ENCODE measurements at places on chromosomes 7 and 10.
A peak's percentile ranks its signal among the peaks of the same experiment; 100 is the strongest.

GRCh38 chr7:24025765-24026164 lies 258.2 kb upstream of the NPY start:
- no peak for DNase-seq

GRCh38 chr10:105207476-105207995 lies 566.4 kb downstream of the SORCS3 start:
- DNase-seq: no peak

GRCh38 chr7:81370822-81371221 lies 399.0 kb downstream of the HGF start:
- DNase-seq: no peak

DNA sequence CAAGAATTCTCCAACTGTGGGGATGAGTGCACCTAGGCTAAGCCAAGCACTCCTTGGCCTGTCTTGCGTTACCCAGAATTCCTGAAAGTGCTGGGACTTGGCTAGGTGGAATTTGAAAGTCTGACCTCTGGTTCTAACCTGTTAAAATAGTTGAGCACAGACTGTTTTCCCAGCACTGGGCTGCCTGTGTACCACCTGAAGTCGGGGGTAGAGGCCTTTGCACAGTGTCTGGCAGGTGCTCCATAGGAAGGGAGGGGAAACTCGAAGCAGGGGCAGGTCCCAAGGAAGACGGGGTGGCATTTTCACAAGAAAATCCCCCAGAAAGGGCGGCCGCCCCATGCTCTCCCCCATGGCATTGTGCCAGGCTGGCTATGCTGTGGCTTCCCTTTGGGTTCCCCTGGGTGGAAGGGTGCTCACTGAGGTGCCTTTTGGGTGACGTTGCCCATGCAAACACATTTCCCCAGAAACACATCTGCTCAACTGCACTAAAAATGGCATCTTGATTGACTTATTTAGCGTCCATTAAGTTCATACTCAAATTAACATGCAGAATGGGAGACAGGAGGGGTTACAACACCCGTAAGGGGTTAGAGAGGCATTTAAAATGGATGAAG lies 62.9 kb downstream of the SYPL1 start:
- no peak for DNase-seq

- DNase-seq: peak; percentile 36
Measured at GRCh38 chr10:93437946-93438612, 44.1 kb downstream of the MYOF start.

DNA sequence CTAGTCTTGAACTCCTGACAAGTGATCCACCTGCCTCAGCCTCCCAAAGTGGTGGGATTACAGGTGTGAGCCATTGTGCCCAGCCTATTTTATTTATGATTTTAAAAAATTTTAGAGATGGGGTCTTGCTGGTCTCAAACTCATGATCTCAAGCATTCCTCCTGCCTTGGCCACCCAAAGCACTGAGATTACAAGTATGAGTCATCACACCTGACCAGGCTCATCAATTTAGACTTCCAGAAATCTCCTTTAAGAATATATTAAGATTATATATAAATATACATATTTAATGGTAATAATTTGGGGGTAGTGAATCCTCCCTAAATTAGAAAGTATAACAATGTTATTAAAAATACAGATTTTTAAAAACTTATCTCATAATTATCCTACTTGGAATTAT lies 29.1 kb downstream of the LAMB1 start:
- no peak for DNase-seq

- peak; percentile 81 for DNase-seq
Measured at GRCh38 chr7:37786741-37787569, 61.4 kb upstream of the NME8 start.

- no peak for DNase-seq
Measured at GRCh38 chr10:51445588-51445987, 253.8 kb downstream of the CSTF2T start.

- DNase-seq: no peak
Measured at GRCh38 chr7:94231305-94231704, 163.4 kb upstream of the COL1A2 start.

GRCh38 chr10:123136806-123137642 lies 1.3 kb downstream of the HMX3 start:
- DNase-seq: peak; percentile 46

GRCh38 chr7:92730808-92731207 lies 105.6 kb downstream of the CDK6 start:
- no peak for DNase-seq

DNA sequence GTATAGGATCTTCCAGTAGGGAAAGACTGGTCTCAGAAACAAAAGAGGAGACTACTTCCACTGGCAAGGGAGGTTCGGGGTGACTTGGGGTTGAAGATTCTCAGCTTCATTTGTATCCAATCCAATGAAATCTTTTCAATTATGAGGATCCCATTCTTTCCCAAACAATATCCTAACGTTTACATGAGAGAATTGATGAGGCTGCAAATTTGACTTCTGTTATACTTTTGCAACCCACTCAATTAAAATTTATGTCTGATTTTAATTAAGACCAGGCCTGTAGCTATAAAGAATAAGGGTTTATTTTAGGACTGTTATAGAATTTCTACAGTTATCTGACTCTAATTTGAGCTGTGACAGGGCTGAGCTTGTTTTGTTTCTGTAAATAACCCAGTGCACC lies 251.5 kb downstream of the ANKRD7 start:
- no peak for DNase-seq

GRCh38 chr10:114550756-114551635 lies 107.1 kb downstream of the ABLIM1 start:
- DNase-seq: peak; percentile 66

GRCh38 chr7:52764492-52765169 lies 270.8 kb upstream of the POM121L12 start:
- DNase-seq: no peak

Data from suppressor macrophage treated with lipopolysaccharide for 1 hour (primary cell).